ENCODE measurements at places on chromosomes 2 and 18.

GRCh38 chr2:98372579-98372978 is 26.3 kb downstream of the CNGA3 start:
- DNase-seq: no peak

- DNase-seq: no peak
Measured at GRCh38 chr2:70010576-70011111, 49.2 kb upstream of the ASPRV1 start.

DNA sequence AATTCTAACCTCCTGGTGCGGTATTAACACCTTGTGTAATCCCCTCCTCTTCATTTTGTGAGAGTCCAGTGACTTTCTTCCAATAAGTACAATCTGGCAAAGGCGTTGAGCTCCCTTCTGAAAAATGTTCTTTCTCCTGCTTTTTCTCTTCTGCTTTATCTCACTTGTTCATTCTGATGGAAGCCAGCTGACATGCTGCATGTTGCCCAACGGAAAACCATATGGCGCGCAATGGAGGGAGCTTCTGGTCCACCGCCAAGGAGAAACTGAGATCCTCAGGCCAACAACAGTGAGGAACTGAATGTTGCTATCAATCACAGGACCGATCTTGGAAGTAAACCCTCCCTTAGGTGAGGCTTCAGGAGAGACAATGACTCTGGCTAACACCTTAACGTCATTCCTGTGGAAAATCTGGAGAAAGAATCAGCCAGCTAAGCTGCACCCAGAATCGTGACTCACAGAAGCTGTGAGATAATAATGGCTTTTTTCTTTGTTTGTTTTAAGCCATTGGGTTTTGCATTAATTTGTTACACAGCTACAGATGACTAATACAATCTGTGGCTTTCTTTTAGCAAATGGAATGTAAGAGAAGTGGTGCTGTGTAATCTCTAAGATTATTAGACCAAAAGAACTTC is 1323.9 kb upstream of the DDX18 start:
- no peak for DNase-seq

- peak; percentile 61 for DNase-seq
Measured at GRCh38 chr2:64988420-64989125, 626 bp upstream of the SLC1A4 start.

DNA sequence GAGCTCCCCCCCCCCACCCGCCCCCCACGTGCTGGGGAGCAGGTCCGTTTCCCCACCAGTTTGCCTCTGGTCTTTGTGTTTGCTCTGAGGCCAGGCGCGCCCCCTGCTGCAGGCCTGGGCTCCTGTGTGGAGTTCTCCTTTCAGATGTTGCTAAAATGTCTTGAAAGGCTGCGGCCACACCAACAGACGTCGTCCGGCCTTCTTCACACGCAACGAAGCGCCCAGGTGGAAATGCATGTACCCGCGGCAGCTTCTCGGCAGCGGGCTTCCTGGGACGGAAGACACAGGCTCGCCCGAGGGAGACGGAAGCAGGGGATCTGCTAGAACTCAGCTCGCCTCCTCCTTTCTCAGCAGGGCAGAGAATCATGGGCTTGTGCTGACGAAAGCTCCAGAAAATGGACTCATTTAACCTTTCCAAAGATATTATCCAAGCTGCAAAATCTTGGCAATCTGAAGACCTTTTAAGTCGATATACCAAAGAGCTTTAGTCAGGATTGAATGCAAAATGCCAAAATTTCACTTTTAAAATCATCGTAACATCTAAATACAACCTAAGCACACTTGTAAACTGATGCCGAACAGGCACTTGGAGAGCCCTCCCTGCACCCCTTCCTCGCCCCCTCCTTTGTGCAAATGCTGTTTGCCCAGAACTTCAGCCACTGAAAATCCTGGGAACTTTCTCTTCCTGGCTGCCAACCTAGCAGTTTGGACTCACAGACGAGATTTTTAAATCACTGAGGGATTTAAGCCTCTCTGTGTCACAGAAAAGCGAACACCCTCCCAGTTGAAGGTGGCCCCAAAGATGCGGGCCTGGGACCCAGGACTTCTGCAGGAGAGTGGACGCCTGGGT is 125.5 kb upstream of the ZNF516 start:
- peak; percentile 25 for DNase-seq

DNA sequence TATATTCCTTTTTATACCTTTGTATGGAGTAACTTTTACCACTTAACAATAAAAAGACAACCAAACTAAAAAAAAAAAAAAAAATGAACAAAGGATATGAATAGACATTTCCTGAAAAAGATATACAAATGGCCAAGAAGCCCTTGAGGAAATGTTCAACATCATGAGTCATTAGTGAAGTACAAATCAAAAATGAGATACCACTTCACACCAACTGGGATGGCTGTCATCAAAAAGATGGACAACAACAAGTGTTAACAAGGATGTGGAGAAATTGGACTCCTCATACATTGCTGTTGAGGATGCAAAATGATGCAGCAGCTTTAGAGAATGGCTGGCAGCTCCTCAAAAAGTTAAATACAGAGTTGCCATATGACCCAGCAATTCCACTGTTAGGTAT is 22.6 kb upstream of the SCYGR2 start:
- no peak for DNase-seq

DNA sequence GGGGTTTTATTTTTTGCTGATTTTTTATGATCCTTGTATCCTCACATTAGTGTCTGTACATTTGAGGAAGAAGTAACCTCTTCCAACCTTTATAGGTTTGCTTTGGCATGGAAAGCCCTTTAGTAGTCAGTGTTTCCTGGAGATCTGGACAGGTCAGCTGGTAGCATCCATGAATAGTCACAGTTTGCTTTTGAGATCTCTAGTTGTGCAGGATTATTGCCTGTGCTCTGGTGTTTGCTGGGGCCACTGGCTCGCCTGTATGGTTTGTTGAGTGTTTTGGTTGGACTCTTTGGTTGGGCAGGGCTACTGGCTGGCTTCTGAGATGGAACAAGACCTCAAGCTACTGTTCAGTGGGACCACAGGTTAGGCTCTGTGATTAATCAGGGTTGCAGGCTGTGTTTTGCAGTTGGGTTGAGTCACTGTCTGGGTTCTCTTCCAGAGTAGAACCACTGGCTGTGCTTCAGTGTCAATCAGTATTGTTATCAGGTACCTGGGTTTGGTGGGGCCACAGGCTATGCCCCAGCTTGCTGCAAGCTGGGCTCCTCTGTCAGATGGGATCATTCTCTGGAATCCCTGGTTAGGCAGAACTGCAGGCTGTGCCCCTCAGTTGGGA is 20.0 kb downstream of the SP140L start:
- DNase-seq: no peak

GRCh38 chr2:43225788-43226557 is 433 bp downstream of the ZFP36L2 start:
- DNase-seq: peak; percentile 81

DNA sequence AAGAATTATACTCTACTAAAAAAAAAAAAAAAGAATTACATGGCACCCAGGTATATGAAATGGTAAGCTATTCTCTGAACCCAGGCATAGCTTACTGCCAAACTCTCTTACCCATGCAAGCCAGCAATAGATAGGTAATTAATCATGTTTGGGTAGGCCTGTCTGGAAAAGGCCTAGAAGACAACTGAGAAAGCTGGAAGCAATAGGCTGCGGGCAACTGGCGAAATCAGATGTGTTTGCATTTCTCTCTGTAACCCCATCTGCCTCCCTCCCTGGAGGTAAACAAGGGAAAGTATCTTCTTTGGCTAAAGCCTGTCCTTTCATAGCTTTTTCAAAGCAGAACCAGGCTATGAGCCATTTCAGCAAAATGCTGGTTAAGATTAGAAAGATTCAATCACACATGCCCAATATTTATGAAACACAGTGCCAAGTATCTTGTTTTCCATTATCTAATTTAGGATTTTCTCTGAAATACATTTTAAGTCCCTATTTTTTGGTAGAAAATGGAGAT is 934.8 kb upstream of the DDX18 start:
- no peak for DNase-seq

- DNase-seq: no peak
Measured at GRCh38 chr2:121093692-121094091, 191.3 kb downstream of the TFCP2L1 start.

GRCh38 chr2:70336552-70336951 is 34.7 kb upstream of the FAM136A start:
- no peak for DNase-seq

Measured in CD4-positive, alpha-beta T cell treated with Interleukin-12 subunit alpha and Interleukin-12 subunit beta, for 1 hour (primary cell).